Amniotic epithelial cell (primary cell): ENCODE measurements at places on chromosomes 2 and 18.
A peak's percentile ranks its signal among the peaks of the same experiment; 100 is the strongest.

DNA sequence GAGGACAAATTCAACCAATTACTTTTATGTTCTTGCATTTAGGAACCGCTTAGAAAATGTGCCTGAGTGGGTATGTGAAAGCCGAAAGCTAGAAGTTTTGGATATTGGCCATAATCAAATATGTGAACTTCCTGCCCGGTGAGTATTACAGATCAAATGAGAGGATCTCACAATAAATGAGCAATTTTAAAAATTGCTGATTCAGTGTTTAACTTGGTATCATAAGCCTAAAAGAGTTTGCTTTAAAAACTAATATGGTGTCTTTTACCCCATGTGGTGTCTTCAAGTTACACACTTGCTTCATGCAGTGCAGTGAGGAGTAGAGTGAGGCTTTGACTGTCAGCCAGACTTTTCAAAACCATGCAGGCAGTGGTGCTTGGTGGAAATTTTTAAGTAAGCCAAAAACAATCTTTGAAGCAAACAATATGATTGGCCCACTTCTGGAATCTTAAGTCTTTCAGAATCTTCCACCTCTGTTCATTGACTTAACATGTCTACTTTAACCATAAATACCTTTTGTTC is 199.6 kb downstream of the PHLPP1 start:
- no peak for DNase-seq

- no peak for DNase-seq
These were observed 77.1 kb upstream of the RAPH1 start for GRCh38 chr2:203612246-203612645.

GRCh38 chr2:32663864-32664263 is 36.0 kb downstream of the TTC27 start:
- DNase-seq, result peak; percentile 86

DNA sequence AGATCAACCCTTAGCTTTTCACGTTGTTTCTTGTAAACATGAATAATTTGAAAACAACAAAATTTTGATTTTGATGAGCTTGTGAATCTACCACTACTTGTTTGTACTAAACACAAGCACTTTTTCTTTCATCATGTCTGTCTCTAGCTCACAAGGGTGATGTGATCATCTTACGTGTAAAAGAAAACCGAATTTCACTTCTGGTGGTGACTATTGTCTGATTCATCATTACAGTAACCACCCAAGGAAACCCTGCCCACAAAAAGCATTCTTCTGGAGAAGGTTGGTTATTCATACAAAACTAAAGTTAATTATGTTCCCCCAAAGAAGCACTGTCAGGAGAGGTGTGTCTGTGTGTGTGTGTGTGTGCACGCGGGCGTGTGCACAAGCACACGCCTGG is 285.4 kb downstream of the ZNF516 start:
- peak; percentile 18 for DNase-seq

DNA sequence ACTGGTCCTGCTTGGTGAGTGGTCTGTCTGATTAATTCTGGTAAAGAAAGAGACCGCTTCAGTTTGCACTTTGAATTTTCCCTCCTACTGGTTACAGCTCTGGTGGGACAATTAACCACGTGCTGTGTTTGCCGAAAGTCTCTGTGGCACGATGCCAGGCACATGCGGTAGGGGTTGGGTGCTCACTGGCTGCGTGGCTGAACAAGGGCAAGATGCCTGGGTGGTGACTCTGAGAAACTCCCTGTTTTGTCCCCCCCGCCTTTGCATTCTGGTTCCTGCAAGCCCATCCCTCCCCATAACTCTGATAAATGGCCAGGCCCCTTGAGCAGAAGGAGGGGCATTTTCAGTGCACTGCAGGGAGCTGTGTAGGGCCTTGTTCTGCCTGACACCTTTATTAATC is 206.1 kb downstream of the TFCP2L1 start:
- no peak for DNase-seq

GRCh38 chr2:241272303-241273209 is 42.9 kb downstream of the HDLBP start:
- peak; percentile 41 for DNase-seq

- peak; percentile 100 for DNase-seq
These were observed 51.8 kb upstream of the RAB27B start for GRCh38 chr18:54776282-54776977.

- DNase-seq, result no peak
These were observed 62.0 kb upstream of the ST3GAL5 start for GRCh38 chr2:85950743-85951142.

DNA sequence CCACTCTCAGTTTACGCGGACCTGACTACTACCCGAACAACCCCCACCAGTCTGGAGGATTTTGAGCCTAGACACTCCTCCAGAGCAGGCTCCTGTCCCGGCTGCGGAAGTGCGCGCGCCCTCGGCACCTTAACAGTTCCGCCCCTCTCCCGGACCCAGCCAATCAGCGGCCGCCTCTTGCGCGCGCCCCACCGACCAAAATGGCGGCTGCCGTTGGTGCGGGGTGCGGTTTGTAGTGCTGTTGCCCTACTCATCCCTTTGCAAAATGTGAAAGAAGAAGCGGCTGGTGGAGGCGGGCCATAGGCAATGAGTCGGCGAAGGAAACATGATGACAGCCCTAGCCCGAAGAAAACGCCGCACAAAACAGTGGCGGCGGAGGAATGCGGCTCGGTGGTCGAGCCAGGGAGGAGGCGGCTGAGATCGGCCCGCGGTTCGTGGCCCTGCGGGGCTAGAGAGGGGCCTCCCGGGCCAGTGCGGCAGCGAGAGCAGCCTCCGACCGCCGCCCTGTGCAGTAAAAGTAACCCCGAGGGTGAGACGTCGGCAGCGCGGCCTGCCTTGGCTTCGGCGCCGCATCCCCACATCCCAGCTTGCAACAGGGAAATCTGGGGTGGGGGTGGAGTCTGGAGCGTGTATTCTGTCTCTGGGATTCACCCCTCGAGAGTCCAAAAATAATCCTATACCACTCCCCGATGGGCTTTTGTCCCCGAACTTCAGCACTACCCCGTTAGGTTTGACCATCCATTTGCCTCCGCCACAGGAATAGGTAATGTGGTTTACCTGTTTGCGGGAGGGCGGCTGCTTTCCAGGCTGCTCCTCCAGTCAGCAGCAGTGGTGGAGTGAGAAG is at the start of gene ETAA1:
ETAA1 (plus strand) TSS at position 191 of the 844 bp plus-strand sequence; CDS start at position 307, 116 bp downstream.
- peak; percentile 88 for DNase-seq

GRCh38 chr2:144242311-144242710 is 277.6 kb downstream of the ZEB2 start:
- no peak for DNase-seq

- DNase-seq, result no peak
These were observed 1.6 kb upstream of the LIMS2 start for GRCh38 chr2:127676906-127677305.

- peak; percentile 60 for DNase-seq
These were observed 382.1 kb downstream of the ZEB2 start for GRCh38 chr2:144137705-144138428.
